ENCODE measurements at places on chromosomes 16 and 17. TPM values are rescaled to one million over a fixed set of nuclear protein-coding genes. Genes with fewer than 3 reads are reported as not detected.

DNA sequence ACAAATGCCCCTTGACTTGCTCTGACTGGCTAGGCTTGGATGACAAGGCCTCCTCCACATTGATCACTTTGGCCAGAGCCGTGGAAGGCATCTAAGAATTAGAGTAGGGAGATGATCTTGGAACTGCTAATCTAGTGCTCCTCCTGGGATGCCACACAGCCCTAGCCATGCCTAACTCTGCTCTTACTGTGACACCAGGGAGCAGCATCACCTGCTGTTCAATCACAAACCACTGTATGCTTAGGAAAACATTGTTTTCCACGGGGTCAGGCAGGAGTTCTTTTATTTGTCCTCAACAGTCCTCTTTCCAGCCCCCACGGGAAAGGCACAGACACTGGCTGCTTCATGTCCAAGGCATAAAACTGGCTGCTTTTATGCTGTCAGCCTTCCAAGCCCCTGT is 46.3 kb downstream of the C16orf78 start:
- H3K4me1 ChIP-seq, result peaks cover 21% of the 10 kb centered on the region
- no peak for DNase-seq
- no peak overlapping the region for H3K4me3 ChIP-seq
- no peaks in the 10 kb centered on the region for H3K27me3 ChIP-seq
- H3K27ac ChIP-seq, result no peak overlapping the region

DNA sequence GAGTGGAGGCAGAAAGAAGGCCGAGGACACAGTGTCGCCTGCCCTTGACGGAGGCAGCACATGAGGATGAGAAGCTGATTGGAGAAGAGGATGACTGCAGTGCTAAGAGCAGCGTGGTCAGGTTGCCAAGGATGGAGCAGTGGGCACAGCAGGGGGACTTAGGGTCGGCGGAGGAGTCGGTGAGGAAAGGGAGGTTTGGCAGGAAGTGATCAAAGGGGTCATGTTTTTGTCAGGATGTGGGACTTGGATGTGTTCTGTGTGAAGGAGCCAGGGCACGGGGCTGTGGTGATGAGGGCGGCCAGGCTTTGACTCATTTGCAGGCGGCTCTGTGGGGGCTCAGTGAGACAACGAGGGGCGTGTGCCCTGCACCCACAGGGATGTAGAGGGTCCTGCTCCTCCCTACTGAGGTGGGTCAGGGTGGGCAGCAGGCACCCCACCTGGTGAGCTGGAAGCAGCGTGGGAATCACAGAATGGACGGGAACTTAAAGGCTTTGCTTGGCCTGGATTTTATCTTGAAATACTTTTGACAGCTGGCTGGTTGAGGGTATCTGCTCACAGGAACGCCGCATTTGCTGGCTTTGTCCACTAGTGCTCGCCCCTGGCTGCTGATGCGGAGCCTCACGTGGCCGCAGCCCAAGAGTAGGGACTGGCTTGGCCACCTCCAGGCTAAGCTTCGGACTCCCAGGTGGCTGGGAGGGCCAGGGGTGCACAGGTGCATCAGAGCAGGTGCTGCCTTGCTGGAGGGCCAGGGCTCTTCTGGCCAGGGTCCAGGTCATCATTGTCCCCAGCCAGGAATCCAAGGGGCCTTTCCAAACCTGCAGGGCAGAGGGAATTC is 6.0 kb downstream of the MPG start:
- no peaks in the 10 kb centered on the region for H3K4me1 ChIP-seq
- H3K36me3 ChIP-seq, result no peaks in the 10 kb centered on the region
- H3K27me3 ChIP-seq, result peaks cover under 1% of the 10 kb centered on the region
- no peak overlapping the region for H3K27ac ChIP-seq

DNA sequence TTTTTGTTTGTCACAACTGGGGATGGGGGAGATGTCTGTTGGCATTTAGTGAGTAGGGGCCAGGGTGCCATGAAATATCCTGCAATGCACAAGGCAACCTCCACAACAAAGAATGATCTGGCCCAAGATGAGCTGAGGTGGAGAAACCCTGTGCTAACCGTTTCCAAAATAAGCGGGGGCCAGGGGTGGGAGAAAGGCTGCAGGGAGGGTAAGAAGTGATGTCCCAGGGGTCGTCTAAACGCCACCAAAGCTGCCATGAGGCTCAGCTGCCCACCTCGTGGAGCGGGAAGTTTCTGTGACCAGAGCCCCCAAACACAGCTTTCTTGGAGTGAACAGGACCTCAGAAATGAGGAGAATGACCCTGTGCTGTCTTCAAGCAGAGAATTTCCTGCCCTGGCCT is 76.5 kb upstream of the CDH5 start:
- no peaks in the 10 kb centered on the region for H3K4me1 ChIP-seq
- no peak overlapping the region for H3K4me3 ChIP-seq
- H3K27ac ChIP-seq, result no peak overlapping the region
- no peaks in the 10 kb centered on the region for H3K36me3 ChIP-seq

DNA sequence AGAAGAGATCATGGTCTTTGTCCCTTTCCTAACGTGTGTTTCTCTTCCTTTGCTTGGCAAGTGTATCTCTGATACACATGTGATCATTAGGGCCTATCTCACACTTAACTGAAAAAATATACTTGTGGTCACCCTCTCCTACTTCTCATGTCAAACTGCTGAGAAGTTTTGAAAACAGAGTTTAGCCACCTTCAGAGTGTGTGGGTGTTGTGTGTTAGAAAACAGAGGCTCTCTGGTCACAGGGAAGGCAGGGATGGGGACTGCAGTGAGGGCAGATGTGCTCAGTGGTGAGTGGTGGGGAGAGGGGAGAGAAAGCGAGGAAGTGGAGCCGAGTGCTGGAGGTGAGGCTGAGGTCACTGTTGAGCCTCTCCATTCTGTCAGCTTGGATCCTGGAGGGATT is 29.4 kb downstream of the GRB7 start:
- no peak for DNase-seq
- no peaks in the 10 kb centered on the region for H3K27me3 ChIP-seq
- peaks cover 8% of the 10 kb centered on the region for H3K4me1 ChIP-seq
- no peak overlapping the region for H3K27ac ChIP-seq
- no peaks in the 10 kb centered on the region for H3K36me3 ChIP-seq

DNA sequence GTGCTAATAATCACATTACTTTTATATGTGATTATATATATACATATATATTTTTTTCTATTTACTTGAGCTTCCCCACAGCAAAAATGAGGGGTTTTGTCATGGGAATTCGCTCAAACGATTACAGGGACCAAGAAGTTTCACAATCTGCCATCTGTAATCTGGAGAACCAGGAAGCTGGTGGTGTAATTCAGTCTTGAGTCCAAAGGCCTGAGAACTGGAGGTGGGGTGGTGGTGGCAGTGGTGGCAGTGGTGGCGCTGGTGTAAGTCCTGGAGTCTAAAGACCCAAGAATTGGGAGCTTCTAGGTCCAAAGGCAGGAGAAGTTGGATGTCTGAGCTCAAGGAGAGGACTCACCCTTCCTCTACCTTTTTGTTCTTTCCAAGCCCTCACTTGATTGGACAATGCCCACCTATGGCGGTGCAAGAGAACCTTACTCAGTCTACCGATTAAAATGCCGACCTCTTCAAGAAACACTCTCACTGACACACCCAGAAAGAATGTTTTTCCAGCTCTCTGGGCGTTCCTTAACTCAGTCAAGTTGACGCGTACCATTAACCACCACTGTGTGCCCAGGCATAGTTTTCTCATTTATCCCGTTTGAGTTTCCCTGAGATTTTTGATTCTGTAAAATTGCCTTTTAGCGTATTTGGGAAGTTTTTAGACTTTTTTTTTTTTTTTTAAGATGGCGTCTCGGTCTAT is 31.9 kb downstream of the POLR2A start:
- H3K4me1 ChIP-seq, result no peaks in the 10 kb centered on the region
- no peaks in the 10 kb centered on the region for H3K36me3 ChIP-seq
- DNase-seq, result no peak
- no peak overlapping the region for H3K4me3 ChIP-seq
- H3K27me3 ChIP-seq, result no peaks in the 10 kb centered on the region
- no peak overlapping the region for H3K27ac ChIP-seq

DNA sequence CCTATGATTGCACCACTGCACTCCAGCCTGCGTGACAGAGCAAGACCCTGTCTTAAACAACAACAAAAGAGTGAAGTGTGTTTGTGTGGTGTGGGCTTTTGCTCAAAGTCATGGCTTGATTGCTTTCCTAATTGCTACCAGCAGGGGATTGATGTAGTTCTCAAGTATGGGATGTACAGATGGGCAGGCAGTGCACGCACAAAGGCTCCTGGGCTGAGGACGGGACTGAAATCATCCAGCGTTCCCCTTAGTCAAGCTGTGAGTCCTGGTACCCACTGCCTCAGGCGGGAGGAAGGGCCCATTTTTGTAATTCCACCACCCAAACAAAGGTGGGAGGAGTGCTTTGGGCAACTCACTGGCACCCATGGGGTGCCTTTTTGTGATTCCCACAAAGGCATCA is 47.3 kb downstream of the GDE1 start:
- DNase-seq, result peak; percentile 20
- no peaks in the 10 kb centered on the region for H3K27me3 ChIP-seq
- H3K27ac ChIP-seq, result no peak overlapping the region
- peaks cover 4% of the 10 kb centered on the region for H3K4me1 ChIP-seq
- H3K4me3 ChIP-seq, result no peak overlapping the region
- no peaks in the 10 kb centered on the region for H3K36me3 ChIP-seq

DNA sequence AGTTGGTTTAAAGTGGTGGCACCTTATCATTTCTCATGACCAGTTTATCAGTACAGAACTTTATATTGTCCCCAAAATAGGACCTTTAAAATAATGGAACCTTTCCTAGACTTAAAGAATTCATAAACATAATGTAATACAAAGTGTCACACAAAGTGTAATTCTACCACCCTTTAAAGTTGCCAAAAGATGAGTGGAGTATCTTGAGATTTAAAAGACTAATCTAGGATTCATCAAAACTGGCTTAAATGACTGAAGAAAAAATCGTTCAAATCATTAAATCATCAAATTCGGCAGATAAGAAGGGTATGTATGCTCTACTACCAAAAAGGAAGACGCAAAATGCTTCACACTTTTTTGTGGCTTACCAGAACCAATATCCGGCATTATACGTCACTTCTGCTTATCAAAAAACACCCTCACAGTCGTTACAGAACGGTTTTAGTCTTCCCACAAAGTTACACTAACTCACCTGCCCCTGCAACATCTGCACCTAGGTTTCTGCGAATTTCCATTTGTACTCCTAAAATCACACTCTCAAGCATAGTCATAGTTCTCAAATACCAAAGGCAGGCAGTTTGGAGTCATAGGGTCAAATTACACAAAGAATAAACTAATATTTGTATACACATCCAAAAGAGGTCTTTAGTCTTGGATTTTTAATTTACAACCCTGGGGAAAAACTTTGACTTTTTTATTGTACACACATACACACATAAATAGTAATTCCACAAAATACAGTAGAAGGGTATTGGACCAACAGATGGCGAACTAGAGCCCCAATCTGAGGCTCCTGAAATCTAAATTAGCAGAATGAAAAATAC is 1.4 kb upstream of the KANSL1 start:
- peaks cover 24% of the 10 kb centered on the region for H3K4me1 ChIP-seq
- no peaks in the 10 kb centered on the region for H3K36me3 ChIP-seq
- H3K27ac ChIP-seq, result no peak overlapping the region
- H3K4me3 ChIP-seq, result peak overlapping the region; percentile 98

DNA sequence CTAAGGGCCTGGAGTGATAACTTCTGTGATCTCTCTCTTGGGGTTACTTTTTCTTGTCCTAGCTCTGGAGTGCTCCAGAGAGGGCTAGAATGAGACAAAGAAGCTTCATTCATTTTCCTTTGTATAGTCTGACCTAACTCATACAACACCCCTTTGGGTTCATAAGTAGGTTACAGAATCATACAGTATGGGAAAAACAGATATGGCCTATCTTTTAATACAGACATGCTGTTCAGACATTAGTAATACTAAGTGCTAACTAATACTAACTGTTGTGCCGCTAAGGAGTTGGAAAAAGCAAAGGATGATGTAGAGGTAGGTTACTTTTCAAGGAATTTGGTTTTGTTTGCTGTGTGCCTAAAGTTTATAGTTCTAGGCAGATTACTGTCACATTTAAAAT is 84.7 kb downstream of the NLK start:
- DNase-seq, result no peak
- no peaks in the 10 kb centered on the region for H3K4me1 ChIP-seq
- H3K4me3 ChIP-seq, result no peak overlapping the region
- no peaks in the 10 kb centered on the region for H3K27me3 ChIP-seq
- no peak overlapping the region for H3K27ac ChIP-seq
- H3K36me3 ChIP-seq, result no peaks in the 10 kb centered on the region

- no peaks in the 10 kb centered on the region for H3K36me3 ChIP-seq
- no peak for DNase-seq
- H3K4me1 ChIP-seq, result no peaks in the 10 kb centered on the region
- no peaks in the 10 kb centered on the region for H3K27me3 ChIP-seq
- H3K4me3 ChIP-seq, result no peak overlapping the region
Observed at GRCh38 chr17:67078292-67078691, 33.9 kb downstream of the CACNG1 start.

DNA sequence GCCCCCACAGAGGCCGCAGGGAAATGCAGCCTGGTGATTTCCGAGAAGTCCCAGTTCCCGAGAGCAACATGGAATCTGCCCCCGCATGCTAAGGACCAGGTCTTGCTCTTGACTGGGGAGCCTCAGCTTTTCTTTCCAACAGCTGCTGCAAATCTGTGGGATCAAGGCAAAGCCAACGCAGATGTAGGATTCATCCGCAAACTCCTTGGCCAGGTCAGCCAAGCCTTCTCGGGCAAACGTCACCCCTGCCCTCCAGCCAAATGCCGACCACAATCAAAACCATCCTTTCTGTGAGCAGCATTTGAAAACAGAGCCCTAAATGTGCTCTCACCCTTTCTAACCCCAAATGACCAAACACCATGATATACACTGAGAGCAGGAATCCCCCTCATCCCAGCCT is 54.0 kb downstream of the MRM3 start:
- no peaks in the 10 kb centered on the region for H3K27me3 ChIP-seq
- H3K36me3 ChIP-seq, result no peaks in the 10 kb centered on the region
- DNase-seq, result no peak

GRCh38 chr16:4328782-4329775 is 13.2 kb downstream of the GLIS2 start:
- no peak for DNase-seq
- H3K4me3 ChIP-seq, result no peak overlapping the region
- H3K36me3 ChIP-seq, result no peaks in the 10 kb centered on the region
- peaks cover 6% of the 10 kb centered on the region for H3K4me1 ChIP-seq
- no peaks in the 10 kb centered on the region for H3K27me3 ChIP-seq

GRCh38 chr17:38466346-38467315 is 38.4 kb downstream of the ARHGAP23 start:
- DNase-seq, result no peak
- H3K4me1 ChIP-seq, result peaks cover 6% of the 10 kb centered on the region
- no peaks in the 10 kb centered on the region for H3K36me3 ChIP-seq
- no peak overlapping the region for H3K4me3 ChIP-seq
- H3K27me3 ChIP-seq, result no peaks in the 10 kb centered on the region

DNA sequence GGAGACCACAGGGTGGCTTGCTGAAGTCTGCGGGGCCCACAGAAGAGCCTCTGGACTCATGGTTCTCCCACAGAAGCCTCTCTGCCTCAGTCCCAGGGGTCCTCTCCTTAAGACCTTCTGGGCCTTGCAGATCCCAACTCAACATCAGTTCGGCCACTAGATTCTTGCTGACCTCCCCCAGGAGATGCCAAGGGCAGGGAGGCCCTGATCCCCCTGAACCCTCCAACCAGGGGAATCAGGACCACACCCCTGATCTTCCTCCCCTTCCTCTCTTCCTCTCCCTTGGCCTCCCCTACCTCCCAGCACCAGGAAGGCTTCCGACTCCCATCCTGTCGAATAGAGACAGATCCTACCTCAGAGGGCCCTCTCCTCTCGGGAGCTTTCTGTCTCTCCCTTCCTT is 53.4 kb downstream of the NOS2 start:
- H3K4me3 ChIP-seq, result no peak overlapping the region
- H3K36me3 ChIP-seq, result no peaks in the 10 kb centered on the region
- no peak overlapping the region for H3K27ac ChIP-seq
- H3K27me3 ChIP-seq, result no peaks in the 10 kb centered on the region
- DNase-seq, result no peak

The GDPD3 gene
- 0.12 TPM for total RNA-seq

The PCYT2 gene
- 6.8 TPM for total RNA-seq

The RUNDC3A gene
- 0.09 TPM for total RNA-seq

The KRT222 gene
- total RNA-seq, result 0.39 TPM

The CNGB1 gene
- total RNA-seq, result not detected
